ENCODE measurements at places on chromosomes 5 and 9.
A peak's percentile ranks its signal among the peaks of the same experiment; 100 is the strongest.

DNA sequence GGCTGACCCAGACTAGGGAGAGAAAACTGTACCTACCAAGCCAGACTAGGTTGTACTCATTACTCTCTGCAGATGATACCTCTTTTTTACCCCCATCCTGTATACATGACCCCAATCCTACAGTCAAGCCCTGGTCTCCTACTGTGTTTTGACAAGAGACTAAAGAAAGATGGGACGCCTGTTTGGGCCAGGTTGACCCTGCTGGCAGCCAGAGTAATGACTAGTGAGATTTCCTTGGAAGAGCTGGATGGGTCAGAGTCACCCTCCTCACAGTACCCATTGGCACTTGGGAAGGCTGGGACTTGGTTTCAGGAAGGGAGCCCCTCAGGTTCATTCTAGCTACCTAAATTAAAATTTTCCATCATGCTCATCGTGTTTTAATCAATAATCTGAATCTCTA, 89.7 kb upstream of the NR4A3 start:
- DNase-seq, result no peak

DNA sequence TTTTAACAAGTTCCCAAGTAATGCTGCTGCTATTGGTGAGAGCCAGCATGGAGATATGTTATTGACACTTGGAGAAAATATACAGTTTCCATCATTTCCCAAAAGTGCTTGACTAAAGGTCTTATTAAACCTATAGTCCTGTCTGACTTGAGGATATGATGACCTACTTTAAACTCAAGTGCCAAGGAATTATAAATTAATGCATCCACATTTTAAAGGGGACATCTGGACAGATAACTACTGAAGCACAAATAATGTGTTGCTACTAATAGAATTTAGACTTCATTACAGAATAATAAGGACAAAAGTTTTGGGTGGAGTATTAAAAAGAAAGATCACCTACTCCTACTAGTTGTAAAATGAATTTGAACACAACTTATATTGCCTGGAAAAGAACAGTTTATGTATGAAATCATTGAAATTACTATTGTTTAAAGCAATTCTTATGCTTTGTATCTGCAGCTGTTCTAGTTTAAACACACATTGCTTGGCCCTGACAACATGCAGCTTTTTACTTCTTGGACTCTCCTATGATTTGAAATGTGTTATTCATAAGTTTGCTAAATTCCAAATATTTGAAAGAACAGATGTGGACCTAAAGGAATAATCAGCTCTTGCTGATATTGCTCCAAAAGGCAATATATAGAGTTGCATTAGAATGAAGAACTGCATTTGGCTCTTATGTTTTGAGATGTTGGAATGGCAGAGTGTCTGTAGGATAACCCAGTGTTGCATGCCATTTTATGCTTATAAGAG, 73.4 kb downstream of the SGCD start:
- DNase-seq, result no peak

DNA sequence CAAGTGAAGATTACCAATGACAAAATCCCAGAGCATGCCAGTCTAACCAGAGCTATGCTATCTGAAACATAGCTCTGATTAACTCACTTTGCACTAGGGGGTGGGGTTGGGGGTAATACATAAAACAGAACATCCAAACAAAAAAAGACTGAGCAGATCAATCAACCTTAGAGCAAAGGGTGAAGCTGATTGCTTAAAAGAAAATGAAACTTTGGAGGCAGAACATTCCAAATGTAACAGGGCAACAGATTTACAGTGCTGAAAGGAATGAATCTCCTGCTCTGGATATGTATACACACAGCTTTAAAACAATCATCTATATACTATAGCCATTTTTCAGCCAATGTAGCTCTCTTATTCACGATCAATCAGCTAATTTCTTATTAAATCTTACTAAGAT, 4.9 kb downstream of the IL6ST start:
- DNase-seq, result no peak

DNA sequence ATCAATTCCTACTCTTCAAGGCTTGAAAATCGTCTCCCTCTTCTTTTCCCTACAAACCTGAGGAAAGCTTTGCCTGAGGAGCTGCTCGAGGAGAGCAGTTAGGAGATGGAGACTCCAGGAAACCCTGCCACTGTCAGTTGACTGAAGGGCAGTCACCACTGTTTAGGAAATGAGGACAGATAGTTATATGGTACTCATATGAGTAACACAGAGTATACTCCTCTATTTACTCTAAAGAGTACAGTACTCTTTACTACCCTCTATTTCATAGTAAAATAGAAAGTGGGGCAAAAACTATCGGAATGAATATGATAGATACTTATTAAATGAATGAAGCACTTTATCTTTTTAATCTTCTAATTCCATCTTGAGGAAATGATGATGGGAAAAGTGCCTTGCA, 115.8 kb downstream of the MAPKAP1 start:
- no peak for DNase-seq

DNA sequence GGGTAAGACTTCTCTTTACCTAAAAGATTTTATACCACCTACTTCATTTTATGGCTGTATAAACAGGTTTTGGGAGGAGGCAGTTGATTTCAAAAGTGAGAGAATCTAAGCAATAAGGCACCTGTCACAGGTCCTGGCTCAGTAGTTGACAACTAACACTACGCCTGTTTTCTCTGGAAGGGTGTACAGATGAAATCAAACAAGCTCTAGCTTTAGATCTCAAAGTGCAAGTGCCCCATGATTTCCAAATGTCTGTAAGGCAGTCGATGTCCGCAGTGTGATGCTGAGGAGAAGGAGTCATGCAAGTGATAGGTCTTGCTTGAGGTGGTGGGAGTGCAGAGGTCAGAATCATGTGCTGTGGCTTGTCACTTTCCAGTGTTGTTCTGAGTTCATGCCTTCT, 66.1 kb downstream of the GPR21 start:
- no peak for DNase-seq

DNA sequence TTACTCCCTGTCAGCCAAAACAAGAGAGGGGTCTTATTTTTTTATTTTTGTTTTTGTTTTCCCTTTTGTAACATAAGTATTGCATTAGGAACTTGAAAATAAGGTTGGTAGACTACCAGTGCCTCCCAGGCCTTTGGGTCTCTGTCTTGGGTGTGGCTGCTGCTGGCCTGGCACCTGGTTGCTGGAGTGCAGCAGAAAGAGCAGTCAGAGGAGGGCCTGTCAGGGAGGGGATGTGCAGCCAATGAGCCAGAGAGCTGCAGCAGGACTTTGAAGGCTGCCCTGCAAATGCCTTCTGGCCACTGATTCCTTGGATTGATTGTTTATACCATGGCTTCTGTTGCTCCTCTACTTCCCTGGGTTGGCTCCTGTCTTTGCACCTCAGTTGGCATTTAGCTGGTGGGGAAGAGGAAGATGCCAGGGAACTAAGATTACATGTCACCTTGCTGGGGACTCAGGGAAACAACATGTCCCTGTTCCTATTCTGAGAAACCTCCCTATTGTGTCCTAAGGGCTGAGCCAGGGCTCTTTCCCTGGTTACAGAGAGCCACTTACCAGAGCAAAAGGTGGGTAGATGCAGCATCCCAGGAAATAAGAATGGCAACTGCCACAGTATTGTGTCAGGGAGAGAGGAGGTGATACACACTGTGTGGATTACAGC, 66.6 kb downstream of the ANGPTL2 start:
- no peak for DNase-seq

DNA sequence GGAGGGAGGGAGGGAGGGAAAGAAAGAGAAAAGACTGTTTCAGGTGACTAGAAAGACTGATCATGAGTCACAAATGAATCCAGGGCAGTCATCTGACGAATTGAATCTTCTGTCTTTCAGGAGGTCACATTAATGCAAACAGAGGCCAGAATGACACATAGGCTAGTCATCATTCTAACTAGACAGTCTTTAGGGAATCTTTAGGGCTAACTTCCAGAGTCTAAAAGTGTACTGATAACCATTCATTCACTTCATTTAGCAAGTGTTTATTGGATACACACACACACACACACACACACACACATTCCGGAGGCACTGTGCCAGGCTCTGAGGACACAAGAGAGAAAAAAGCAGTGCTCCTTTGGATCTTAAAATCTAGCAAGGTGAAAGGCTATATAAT, 156.7 kb downstream of the EBF1 start:
- peak; percentile 33 for DNase-seq

DNA sequence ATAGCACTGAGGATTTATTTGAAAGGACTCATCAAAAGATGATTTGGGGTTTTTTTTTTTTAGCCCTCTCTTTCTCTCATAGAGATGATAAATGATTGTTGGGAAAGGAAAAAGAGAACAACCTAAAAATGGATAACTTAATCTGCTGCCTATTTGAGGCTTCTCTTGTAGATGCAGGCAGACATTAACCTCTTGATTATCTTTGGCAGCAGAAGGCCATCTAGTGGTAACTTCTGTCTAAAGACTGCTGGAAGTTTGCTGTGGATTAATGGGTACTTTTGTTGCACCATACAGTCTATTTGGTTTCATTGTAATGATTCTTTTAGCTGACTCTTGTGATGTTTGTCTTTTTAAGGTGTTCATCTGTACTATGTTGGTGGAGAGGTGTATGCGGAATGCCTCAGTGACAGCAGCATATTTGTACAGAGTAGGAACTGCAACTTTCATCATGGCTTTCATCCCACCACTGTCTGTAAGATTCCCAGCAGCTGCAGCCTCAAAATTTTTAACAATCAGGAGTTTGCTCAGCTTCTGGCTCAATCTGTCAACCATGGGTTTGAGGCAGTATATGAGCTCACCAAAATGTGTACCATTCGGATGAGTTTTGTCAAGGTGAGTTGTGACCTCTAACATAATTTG, 18.8 kb downstream of the SMIM32 start:
- no peak for DNase-seq

GRCh38 chr5:163535290-163535689, 29.9 kb downstream of the MAT2B start:
- DNase-seq, result no peak

DNA sequence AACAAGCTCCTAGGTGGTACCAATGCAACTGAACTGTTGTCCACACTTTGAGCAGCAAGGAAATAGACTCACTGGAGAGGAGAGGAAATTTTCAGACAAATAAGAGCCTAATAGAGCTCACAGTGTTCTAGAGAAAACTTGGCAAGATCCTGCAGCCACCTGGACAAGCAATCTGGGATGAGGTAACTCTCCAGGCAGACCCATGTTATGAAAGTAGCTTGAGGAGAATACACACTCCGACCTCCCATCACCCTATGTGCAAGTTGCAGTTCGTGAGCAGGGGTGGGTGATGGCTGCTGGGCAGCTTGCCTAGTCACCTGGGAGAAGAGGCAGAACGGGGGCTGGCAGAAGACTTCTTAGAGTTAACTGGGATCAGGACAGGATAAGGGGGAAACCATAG, 102.2 kb downstream of the KLF4 start:
- DNase-seq, result no peak

- DNase-seq, result no peak
Measured at GRCh38 chr5:119275601-119276173, 80.1 kb upstream of the TNFAIP8 start.

DNA sequence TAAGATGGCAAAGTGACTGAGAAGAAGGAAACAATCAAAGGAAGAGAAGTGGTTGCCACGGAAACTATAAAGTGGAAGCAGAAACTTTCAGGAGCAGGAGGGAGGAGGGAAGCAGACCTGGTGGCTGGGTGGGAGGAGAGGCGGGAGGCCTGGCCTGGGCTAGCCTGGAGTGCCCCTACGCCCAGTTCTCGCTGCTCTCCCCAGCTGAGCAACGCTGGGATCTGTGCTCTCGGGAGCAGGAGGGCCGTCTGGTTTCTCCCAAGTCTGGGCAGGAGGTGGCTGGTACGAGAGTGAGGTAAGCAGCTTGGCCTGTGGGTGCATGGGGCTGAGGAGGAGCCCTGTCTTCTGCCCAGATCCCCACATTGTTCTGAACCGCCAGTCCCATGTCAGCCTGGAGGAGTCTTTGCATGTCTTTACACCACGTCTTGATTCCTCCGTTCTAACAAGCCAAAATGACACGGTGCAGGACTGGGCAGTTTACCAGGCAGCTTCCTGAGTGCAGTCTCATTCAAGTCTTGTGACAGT, 15.0 kb upstream of the DAB2IP start:
- DNase-seq, result no peak

- no peak for DNase-seq
Measured at GRCh38 chr9:108012886-108013665, 523.5 kb upstream of the KLF4 start.

DNA sequence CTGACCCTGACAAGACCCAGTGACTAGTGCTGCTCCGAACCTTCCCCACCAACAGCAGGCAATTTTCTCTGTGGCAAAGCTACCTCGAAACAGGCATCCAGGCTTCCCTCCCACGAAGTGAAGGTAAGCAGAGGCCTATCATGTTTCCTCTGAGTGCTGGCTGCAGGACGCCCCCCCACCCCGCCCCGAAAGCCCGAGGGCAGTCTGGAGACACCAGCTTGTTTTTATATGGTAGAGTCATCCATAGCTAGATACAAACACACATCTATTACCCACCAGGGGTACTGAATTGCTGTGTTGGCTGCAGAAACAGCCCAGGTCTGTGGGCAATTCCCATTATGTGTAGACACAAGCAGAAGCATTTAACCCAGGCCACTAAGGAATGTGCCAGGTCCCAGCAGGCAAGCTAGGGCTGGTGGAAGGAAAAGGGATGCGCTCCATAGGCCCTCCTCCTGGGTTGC, 40.4 kb downstream of the LIX1 start:
- DNase-seq, result peak; percentile 57

- no peak for DNase-seq
Measured at GRCh38 chr5:77709340-77709739, 66.8 kb downstream of the TBCA start.

DNA sequence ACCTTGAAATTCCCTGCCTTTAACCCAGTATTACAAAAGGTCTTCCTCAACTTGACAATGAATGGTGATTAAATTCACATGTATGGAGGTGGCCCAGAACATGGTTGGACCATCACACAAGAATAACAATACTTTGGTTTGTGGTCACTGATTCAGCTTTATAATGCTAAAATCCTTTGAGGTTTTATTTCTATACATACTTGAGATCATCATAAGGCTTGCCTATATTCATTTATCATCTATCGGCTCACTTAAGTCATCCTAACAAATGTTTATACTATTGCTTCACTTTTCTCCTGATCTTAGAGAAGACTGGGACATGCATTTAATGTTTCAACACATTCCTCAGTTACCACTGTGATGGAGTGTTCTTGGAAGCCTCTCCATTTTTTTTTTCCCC, 191.3 kb downstream of the DMAC1 start:
- DNase-seq, result no peak

DNA sequence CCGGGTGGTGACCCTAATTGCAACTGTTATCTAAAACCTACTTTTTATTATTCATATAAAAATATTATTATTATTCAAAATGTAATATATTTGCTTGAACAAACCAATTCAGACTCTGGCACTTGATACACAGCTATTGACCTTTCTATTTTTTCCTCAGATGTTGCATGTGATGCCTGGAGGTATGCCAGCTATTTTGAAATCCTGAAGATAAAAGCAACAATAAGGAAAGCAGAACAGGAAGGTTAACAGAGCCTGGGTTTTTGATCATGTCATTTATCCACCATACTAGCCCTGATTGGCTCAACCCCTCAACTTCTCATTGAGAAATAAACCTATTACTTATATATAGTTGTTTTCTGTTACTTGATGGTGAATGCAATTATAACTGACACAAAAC, 340.9 kb upstream of the KIF2A start:
- DNase-seq, result no peak

All from T1000 (cell line).